IMR-90 (cell line): ENCODE measurements at places on chromosomes 5 and 9. TPM values are rescaled to one million over a fixed set of nuclear protein-coding genes. Genes with fewer than 3 reads are reported as not detected.

GRCh38 chr5:91016954-91017700 lies 366.0 kb downstream of the ARRDC3 start:
- no peaks in the 10 kb centered on the region for H3K36me3 ChIP-seq
- H3K27me3 ChIP-seq, result no peaks in the 10 kb centered on the region

GRCh38 chr5:118776755-118777154 lies 211.6 kb downstream of the DTWD2 start:
- no peaks in the 10 kb centered on the region for H3K27me3 ChIP-seq
- no peaks in the 10 kb centered on the region for H3K36me3 ChIP-seq
- H3K27ac ChIP-seq, result no peak overlapping the region
- H3K4me3 ChIP-seq, result no peak overlapping the region
- DNase-seq, result no peak

DNA sequence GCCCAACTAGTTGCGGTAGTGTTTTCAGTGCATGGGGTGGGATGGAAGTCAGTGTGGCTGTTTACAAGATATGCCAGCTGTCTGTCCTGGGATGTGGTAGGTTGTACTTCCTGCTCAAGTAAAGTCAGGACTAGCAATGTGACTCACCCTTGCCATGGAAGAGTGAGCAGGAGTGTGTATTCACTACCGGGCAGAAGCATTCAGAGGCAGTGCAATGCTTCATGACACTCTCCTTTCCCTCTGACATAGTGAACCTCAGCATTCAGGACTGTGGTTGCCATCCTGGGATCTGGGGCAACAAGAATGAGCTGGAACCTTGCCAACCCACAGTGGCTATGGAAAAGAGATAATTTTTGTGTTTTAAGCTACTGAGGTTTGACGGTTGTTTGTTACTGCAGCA lies 68.9 kb downstream of the BOD1 start:
- H3K27me3 ChIP-seq, result peaks cover 2% of the 10 kb centered on the region; the same call in 1 of the 2 replicates
- H3K4me3 ChIP-seq, result no peak overlapping the region
- H3K27ac ChIP-seq, result no peak overlapping the region
- peak; percentile 44 for DNase-seq
- no peaks in the 10 kb centered on the region for H3K36me3 ChIP-seq
- peaks cover 2% of the 10 kb centered on the region; the same call in 1 of the 2 replicates for H3K4me1 ChIP-seq

DNA sequence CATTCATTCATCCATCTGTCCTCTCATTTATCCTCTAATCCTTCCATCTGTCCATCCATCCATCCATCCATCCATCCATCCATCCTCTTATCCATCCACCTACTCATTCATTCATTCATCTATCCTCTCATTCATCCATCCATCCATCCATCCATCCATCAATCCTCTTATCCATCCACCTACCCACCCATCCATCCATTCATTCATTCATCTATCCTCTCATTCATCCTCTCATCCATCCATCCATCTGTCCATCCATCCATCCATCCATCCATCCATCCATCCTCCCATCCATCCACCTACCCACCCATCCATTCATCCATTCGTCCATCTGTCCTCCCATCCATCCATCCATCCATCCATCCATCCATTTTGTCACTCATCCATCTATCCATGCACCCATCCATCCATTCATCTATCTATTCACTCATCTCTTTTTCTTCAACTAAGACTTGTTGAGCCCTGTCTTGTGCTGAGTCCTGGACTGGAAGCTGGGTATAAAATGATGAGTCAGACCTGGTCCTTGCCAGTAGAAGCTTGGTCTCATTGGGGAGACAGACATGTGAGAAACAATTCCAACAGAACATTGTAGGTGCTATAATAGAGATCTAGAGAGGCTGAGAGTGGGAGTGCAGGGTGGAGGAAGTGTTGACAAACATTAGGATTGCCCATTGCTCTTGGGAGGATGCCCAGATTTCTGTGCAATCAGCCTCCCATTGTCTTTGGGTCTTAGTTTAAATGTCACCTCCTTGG lies 55.0 kb upstream of the IER5L start:
- no peak for DNase-seq
- no peak overlapping the region for H3K4me3 ChIP-seq
- no peak overlapping the region for H3K27ac ChIP-seq
- H3K27me3 ChIP-seq, result no peaks in the 10 kb centered on the region
- H3K36me3 ChIP-seq, result no peaks in the 10 kb centered on the region

DNA sequence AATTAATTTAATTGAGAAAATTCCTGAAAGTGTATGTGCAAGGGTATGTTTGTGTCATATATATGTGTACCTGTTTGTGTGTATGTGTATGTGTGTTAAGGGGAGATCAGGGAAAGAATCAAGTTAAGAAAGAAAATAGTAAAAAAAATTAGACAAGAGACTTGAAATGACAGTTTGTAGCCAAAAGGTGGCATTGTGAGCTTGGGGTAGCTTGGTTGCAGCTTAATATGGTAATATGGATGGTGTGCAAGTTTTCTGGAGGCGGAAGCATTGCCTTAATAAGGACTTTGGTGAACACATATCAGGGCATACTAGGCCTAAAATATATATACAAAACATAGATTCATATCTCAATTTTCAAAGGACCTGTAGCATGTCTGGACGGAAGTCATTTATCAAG lies 129.9 kb downstream of the INSYN2B start:
- H3K4me1 ChIP-seq, result no peaks in the 10 kb centered on the region
- no peak overlapping the region for H3K4me3 ChIP-seq
- no peak overlapping the region for H3K27ac ChIP-seq
- H3K36me3 ChIP-seq, result no peaks in the 10 kb centered on the region
- no peak for DNase-seq

SLC25A46 gene
- 67.9 and 84.4 TPM in 2 replicates for total RNA-seq

- peaks cover 4% of the 10 kb centered on the region; the same call in 1 of the 2 replicates for H3K4me1 ChIP-seq
- H3K4me3 ChIP-seq, result no peak overlapping the region
- no peak overlapping the region for H3K27ac ChIP-seq
- H3K36me3 ChIP-seq, result no peaks in the 10 kb centered on the region
- no peak for DNase-seq
Observed at GRCh38 chr5:164234321-164234720, 728.9 kb downstream of the MAT2B start.

DNA sequence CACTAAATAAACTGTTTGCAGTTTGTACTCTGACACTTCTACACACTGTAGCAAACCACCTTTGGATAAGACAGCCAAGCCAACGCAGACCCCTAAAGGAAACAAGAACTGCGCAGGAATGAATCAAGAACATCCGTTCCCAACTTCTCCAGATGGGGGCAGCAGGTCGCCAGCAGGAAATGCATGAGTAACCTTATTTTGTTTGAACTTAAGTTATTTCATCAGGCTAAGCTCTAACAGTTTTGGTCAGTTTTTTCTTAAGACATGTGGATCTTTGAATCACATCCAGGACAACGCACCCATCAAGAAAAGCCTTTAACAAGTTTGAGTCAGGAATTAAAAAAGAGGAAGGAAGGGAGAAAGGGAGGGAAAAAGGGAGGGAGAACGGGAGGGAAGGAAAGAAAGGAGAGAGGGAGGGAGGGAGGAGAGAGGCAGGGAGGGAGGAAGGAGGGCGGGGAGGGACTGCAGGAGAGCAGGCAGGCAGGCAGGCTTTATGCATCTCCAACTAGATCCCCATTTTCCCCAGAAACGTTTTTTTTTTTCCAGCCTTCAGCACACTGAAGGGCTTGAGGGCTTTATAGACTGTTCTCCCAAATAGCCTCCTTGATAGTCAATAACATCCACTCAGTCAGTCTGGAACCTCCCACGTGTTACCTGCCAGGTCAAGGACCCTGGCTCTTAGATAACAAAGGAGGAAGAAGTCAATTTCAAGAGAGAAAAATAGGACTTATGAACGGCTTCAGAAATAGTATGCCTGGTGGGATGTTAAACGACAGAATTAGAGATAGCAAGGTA lies 22.2 kb downstream of the BHMT start:
- no peaks in the 10 kb centered on the region for H3K4me1 ChIP-seq
- no peaks in the 10 kb centered on the region for H3K36me3 ChIP-seq
- peaks cover 13% of the 10 kb centered on the region for H3K27me3 ChIP-seq

RAD23B gene
- total RNA-seq, result 126 and 127 TPM in 2 replicates

GRCh38 chr5:65133477-65134110 lies 348.1 kb downstream of the ADAMTS6 start:
- no peaks in the 10 kb centered on the region for H3K27me3 ChIP-seq
- no peaks in the 10 kb centered on the region for H3K36me3 ChIP-seq
- no peak for DNase-seq
- no peak overlapping the region for H3K27ac ChIP-seq
- H3K4me3 ChIP-seq, result no peak overlapping the region
- H3K4me1 ChIP-seq, result peaks cover 7% of the 10 kb centered on the region

- DNase-seq, result peak; percentile 70
- peaks cover 8% of the 10 kb centered on the region; the same call in 1 of the 2 replicates for H3K4me1 ChIP-seq
- H3K27me3 ChIP-seq, result no peaks in the 10 kb centered on the region
- H3K4me3 ChIP-seq, result no peak overlapping the region
- H3K27ac ChIP-seq, result no peak overlapping the region
Observed at GRCh38 chr9:127033789-127034188, 88.6 kb downstream of the ANGPTL2 start.
